ENCODE measurements at places on chromosomes 6 and 20. TPM values are rescaled to one million over a fixed set of nuclear protein-coding genes. Genes with fewer than 3 reads are reported as not detected.

MRPL18 gene
- total RNA-seq: 62.8 TPM

GRM1 gene
- total RNA-seq: under 0.01 TPM

ADGRF5 gene
- total RNA-seq: 4.2 TPM

SNAP91 gene
- 0.66 TPM for total RNA-seq

TBXT gene
- not detected for total RNA-seq

Measured in thymus (tissue), 14 donors.